Heart right ventricle (tissue), 16 donors: ENCODE measurements at places on chromosomes 5 and 9. TPM values are rescaled to one million over a fixed set of nuclear protein-coding genes. Genes with fewer than 3 reads are reported as not detected.

- H3K27ac ChIP-seq = no peak overlapping the region
- no peaks in the 10 kb centered on the region for H3K27me3 ChIP-seq
- no peak for DNase-seq
- H3K36me3 ChIP-seq = peaks cover 4% of the 10 kb centered on the region
Observed at GRCh38 chr5:81632679-81633078, 118.2 kb downstream of the SSBP2 start.

DNA sequence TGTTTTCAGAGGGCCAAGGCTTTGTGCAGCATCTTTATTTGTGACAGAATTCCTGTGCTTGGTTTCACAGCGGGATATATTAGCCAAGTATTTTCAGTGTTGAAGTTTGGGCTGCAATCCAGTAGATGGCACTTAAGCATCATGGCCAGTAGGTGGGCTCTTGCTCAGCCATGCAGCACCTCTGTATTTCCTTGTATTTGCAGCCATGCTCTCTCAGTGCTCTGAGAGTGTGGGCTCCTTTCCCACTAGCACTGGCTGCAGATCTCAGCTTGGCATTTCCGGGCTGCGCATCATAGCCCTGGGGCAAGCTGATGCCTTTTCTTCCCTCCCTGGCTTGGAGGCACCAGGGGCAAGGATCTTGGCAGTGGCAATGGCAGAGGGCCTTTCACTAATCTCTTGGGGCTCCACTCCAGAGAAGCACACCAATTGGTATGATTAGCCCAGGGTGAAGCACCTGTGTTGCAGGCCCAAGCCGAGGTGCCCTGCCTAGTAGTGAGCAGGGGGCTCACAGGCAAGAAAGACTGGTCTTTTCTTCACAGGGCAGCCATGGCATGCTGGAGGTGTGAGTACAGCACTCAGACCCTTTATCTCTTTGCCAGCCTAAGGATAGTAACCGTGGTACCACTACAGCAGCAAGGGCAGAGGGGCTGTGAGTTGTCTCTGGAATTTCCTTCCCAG, 48.3 kb downstream of the SLCO6A1 start:
- H3K27ac ChIP-seq = no peak overlapping the region
- H3K27me3 ChIP-seq = no peaks in the 10 kb centered on the region
- DNase-seq = no peak
- H3K4me3 ChIP-seq = no peak overlapping the region

DNA sequence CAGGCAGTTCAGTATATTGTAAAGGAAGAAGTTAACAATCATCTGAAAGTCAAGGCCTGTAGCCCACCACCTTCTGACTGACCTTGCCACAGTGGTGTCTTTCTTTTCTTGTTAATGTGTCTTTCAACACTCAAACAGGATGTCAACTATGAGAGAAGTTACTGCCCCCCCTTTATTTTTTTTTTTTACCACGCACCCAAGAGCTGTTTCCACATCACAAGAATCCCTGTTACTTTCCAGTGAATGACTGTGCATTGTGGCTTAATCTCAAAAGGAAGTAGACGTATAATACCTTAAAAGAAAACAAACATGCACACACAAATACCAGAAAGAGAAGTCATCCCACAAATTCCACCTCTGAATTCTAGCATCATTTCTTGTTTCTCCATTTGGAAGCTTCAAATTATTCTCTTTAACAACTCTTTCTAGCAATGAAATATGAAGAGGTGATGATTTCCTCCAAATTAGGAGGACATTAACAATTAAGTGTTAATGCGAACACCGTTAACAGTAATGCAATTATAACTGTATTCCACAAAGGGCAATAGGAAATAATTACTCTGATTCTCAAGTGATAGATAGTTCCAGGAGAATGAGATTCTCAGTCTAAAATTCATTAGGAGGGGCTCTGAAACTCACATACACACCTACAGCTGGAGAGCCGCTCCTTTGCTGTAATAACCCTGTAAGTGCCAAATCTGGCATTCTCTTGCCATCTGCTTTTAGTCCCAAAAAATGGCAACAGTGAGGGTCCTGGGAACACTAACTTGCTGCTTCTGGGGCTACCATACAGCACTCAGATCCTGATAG, 201.0 kb downstream of the EFNA5 start:
- no peaks in the 10 kb centered on the region for H3K36me3 ChIP-seq
- no peak overlapping the region for H3K4me3 ChIP-seq

DNA sequence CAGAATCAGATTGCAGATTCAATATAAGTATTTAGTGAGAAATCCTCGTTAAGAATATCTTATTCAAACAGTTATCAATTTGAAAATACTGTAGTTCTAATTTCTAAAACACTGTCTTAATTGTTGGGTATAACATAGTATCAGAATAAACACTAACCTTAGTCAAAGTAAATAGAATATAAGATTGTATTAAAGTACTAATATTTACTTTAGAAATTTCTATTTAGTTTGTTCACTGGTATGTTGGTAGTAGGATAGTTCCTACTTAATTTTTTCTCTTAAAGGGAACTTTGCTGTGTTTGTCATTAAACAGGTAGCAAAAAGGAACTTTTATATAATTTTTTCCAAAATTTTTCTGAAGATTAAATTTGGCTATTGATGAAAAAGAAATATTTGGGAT, 42.3 kb downstream of the FAM174A start:
- peaks cover 2% of the 10 kb centered on the region for H3K4me1 ChIP-seq
- no peak overlapping the region for H3K4me3 ChIP-seq
- H3K27ac ChIP-seq = no peak overlapping the region
- no peaks in the 10 kb centered on the region for H3K27me3 ChIP-seq

The MEF2C gene
- 59.9 TPM for total RNA-seq

The CCDC192 gene
- 0.76 TPM for total RNA-seq

GRCh38 chr5:126744836-126745235, 32.1 kb upstream of the LMNB1 start:
- DNase-seq = no peak
- H3K36me3 ChIP-seq = no peaks in the 10 kb centered on the region
- no peaks in the 10 kb centered on the region for H3K4me1 ChIP-seq
- no peak overlapping the region for H3K4me3 ChIP-seq
- no peaks in the 10 kb centered on the region for H3K27me3 ChIP-seq

DNA sequence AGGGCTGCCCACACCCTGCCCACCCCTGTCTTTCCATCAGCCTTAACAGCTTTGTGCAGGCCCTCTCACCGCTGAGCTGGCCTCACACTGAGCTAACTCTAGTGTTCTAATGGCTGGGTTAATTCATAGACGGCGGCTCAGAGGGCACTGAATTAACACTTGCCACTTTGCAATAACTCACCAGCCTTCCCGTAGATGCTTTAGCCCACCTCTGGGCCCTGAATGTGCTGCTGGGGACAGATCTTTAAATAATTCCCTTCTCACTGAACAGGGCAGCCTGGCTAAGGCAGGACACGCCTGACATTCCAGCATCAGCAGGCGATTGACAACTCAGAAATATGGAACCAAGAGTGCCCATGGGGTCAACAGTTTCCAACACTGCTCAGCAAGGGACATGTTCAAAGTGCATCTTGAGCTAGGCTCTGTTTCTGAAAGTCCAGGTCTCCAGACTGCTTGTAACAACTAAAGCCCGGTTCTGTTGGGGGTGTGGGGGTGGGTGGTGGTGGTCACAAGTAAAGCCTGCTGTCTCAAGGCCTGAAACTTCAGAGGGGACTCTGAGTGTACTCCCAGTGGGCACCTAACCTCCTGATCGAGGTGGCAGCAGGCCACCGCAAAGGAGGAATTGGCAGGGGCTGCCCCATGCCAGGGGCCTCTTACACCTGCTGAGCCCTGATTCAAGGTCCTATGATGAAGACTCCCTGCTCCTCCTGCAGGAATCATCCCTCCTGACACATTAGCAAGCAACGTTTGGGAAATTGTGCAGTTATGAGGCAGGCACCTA, 248.3 kb downstream of the FSTL4 start:
- no peaks in the 10 kb centered on the region for H3K4me1 ChIP-seq
- no peak overlapping the region for H3K4me3 ChIP-seq
- H3K27ac ChIP-seq = no peak overlapping the region
- peaks cover 19% of the 10 kb centered on the region for H3K27me3 ChIP-seq

DNA sequence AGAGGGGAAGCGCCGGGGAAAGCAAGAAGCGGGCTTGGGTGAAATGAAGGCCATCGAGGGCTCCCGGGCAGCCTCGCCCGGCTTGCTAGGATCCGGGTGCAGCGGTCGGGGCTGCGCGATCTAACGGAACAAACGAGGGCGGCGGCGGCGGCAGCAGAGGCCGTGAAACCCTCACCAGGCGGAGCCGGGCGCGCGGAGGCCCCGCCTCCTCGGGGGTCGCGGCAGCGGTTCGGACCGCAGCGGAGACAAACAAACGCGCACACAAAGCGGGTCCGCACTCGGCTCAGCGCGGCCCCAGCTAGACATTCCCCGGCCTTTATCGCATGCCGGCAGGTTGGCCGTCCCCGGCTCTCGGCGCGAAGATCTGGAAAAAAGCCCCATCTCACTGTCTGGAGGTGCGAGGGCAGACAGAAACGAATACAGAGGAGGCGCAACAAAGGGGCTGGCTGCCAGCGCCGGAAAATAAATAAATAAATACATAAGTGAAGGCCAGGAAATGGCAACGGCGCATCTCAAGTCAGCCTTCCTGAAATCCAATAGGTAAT, 10.5 kb upstream of the TRIM36 start:
- H3K4me1 ChIP-seq = peaks cover 17% of the 10 kb centered on the region
- peak; percentile 18 for DNase-seq
- no peak overlapping the region for H3K27ac ChIP-seq

The PKD2L2 gene
- total RNA-seq = 0.53 TPM

The IRX2 gene
- total RNA-seq = 0.44 TPM

DNA sequence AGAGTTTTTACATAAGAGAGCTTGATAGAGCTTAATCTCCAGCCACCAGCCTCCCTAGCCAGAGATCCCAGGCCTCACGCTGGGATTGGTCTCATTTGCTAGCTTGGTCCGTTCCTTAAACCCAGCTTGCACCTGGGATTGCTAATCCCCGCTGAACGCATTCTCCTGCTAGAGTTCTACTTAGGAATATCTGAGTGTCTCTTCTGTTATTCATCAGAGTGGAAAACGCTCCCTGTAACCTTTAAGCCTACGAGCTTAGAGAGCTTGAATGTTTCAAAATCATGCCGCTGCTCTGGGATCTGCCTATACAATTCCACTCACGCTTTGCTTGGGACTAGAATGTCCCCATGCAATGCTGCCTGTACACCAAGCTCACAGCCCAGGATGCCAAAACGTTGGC, 201.8 kb downstream of the NSG2 start:
- H3K36me3 ChIP-seq = no peaks in the 10 kb centered on the region
- H3K4me1 ChIP-seq = no peaks in the 10 kb centered on the region
- no peaks in the 10 kb centered on the region for H3K27me3 ChIP-seq
- DNase-seq = no peak
- H3K27ac ChIP-seq = no peak overlapping the region

DNA sequence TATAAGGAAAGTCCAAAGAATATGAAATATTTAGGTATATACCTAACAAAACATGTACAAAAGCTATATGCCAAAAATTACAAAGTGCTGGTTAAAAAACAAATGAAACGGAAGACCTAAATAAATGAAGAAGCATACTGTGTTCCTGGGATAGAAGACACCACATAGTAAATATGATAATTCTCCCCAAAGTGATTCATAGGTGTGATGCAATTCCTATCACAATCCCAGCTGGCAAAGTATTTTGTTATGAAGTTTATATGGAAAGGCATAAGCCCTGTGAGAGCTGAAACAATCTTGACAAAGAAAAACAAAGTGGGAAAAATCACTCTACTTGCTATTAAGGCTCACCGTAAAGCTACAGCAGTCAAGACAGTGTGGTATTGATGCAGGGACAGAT, 2.6 kb upstream of the SMIM23 start:
- H3K36me3 ChIP-seq = no peaks in the 10 kb centered on the region
- DNase-seq = no peak
- no peaks in the 10 kb centered on the region for H3K4me1 ChIP-seq
- no peak overlapping the region for H3K4me3 ChIP-seq

GRCh38 chr9:38119560-38120236, 50.7 kb upstream of the SHB start:
- no peak for DNase-seq
- H3K27me3 ChIP-seq = peaks cover 3% of the 10 kb centered on the region
- H3K4me3 ChIP-seq = no peak overlapping the region
- H3K36me3 ChIP-seq = no peaks in the 10 kb centered on the region
- H3K4me1 ChIP-seq = no peaks in the 10 kb centered on the region
- no peak overlapping the region for H3K27ac ChIP-seq

DNA sequence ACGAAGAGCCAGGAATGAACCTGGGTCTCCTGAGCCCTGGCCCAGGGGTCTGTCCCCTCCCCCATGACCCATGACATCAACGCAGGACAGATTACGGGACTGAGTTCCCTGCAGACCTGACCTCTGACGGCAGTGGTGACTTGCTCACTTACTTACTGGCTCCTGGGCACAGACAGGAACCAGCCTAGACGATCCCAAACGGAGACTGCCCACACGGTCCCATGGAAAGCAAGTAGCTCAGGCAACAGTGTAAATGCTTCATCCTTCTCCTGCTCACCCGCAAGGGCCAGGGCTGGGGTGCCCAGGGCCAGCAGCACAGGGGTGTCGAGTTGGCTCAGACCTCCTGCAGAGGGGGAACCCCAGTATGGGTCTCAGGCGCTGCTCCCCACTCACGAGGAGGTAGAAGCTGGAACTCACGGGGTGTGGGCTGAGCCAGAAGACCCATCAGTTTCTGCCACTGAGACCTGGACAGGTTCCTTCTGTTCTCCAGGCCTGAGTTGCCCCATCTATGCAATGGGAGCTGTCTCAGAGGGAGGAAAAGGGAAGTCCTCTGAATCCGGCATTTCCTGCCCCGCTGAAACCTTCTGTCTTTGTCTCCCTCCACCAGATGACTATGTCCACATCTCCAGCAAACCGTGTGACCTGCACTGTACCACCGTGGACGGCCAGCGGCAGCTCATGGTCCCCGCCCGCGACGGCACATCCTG, 5.6 kb downstream of the ADAMTSL2 start:
- H3K36me3 ChIP-seq = no peaks in the 10 kb centered on the region
- peak overlapping the region; percentile 77 for H3K27ac ChIP-seq
- H3K4me1 ChIP-seq = peaks cover 63% of the 10 kb centered on the region
- no peaks in the 10 kb centered on the region for H3K27me3 ChIP-seq

The RLN1 gene
- total RNA-seq = not detected
